ENCODE measurements at places on chromosomes 1 and 21.

DNA sequence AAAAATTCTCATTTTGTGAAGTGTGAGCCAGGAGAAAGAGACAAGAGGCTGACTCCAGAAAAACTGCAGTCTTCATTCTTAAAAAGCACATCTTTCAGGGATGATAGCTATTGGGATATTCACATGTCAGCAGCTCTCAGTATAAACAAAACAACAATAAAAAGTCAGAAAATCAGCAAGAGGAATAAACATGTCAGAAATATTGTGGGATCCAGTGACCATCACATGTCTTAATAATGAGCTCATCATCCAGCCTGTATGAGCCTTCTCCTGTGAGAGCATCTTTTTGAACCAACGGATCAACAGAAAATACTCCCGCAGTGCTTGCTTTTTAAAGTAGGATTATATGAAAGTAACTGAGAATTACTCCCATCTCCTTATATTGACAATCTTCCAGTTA lies 241.6 kb downstream of the SMYD3 start:
- no peak for DNase-seq

DNA sequence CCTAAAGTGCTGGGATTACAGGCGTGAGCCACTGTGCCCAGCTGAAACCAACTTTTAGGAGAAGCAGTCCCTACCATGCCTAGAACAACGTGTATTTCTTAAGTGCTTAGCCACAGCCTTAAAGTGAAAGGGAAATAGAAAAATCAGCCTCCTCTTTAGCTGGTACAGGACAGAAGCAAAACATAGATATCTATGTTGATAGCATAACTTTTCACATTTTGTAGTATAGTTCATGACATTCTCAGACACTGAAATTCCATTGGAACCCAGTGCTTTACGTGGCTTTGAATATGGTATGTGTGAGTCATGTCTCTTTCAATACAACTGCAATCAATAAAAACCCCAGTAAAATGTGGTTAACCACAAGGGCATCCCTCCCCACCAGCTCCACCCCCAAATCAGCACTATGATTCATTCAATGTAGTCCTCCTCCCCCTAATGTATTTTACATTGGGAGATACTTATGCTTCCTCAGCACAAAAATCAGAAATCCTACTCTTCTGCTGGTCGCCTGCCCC lies 32.1 kb downstream of the TGFB2 start:
- peak; percentile 55 for DNase-seq

- no peak for DNase-seq
These were observed 88.6 kb downstream of the CTH start for GRCh38 chr1:70499695-70500094.

DNA sequence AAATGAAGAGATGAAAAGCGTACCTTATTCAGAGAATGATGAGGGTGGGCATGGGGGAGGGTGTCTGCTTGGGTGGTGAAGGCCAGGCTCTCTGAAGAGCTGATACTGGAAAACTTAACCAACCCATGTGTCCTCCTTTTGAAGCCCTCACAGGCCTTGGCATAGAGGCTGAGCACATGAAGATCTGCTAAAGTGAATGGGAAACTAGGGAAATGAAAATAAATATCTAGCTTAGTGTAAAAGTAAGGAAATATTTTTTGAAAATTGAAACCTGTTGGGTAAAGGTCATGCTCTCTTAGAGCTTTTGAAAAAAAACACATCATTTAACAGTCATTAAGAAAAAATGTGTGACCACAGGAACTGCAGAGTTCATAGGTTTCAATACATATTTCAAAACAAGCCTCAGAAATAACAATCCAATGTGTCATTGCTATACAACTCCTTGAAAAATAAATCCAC lies 40.5 kb upstream of the RALGPS2 start:
- no peak for DNase-seq

GRCh38 chr1:55204997-55205396 lies 10.2 kb downstream of the USP24 start:
- no peak for DNase-seq

DNA sequence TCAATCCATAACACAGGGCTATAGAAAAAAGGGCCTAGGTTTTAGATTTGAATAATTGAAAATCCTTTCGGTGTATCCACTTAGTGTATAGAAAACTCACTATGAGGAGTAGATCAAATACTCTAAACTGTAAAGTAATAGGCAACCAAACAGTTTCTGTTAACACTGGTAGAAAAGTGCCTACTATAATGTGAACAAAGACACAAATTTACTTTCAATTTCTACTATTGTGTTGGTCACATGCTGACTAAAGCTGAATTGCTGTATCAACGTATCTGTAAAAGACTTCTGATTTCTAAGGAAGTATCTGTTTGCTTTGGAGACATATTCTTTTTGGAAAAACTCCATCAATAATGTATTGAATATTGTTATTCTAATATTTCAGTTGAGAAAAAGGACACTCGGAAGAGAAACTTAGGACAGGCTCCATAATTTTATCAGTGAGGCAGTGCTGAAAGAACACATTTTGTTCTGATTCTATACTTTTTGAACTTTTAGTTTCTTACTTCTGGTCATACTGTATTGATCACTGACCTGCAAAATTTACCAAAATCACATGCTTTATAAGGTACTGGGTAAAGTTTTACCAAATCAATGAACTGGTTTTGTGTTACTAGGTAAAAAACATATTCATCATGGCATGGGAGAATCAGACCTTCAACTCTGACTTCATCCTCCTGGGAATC lies at the start of gene OR2M5:
TSS of gene OR2M5 (plus strand) at position 636 of the 686 bp plus-strand sequence. CDS start at position 636, 0 bp downstream.
- no peak for DNase-seq

DNA sequence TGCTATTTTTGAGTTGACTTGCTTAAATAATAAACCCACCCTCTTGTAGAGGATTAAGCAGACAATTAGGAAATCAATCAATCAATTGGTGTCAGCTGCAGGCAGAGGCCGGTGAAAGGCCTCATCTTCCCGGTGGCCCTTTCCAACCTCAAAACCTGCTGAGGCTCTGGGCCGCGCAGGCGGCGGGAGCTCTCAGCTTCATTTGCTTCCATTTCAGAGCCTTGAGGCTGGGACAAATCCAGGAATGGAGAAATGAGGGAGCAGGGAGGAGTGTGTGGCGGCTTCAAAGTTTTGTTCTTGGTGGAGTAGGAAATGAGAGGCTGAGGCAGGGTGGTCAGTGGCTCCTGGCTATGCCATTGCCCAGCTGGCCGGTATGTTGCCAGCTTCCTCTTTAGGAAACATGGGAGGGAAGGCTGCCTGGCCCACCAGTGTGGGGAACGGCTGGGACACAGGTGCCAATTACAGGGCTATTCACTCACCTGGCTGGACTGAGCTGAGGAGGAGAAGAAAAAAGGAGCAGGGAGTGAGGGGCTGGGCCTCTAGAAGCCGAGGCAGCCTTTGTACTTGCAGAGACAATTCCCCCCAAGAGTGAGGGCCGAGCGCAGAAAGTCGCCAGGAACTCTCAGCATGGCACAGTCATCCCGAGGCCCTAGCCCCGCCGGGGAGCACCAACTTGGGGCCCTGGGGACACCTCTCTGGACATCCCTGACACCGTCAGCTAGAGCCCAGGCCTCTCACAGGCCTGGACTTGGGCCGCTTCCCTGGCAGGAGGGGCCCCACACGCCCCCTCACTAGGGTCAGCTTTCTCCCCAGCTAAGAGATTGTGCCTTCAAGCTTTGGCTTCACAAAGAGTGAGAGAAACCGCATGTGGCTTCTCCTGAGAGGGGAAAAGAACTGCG lies 4.4 kb downstream of the POU3F1 start:
- no peak for DNase-seq

- DNase-seq = no peak
These were observed 182.1 kb upstream of the ADAMTS5 start for GRCh38 chr21:27149034-27149433.

- peak; percentile 51 for DNase-seq
These were observed at the start of gene SH3D21 for GRCh38 chr1:36306210-36306901. Gene SH3D21 (plus strand): TSS chr1:36306368. CDS start chr1:36306421, 53 bp downstream.

DNA sequence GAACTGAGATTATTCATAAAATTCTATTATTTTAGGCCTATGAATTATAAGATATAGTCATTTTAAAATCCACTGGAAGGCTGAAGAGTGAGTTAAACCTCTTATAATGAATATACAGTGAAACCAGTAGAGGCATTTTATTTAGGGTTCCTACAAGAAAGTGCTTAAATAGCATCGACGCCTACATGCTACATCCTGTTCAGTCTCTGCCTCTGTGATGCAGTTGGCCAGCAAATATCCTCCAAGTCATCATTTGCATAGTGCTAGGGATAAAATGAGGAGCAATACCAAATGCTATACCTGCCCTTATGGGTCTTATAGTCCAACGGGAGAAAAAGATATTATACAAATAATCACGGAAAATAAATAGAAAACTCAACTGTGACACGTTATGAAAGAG lies 59.6 kb downstream of the EDEM3 start:
- DNase-seq = no peak

DNA sequence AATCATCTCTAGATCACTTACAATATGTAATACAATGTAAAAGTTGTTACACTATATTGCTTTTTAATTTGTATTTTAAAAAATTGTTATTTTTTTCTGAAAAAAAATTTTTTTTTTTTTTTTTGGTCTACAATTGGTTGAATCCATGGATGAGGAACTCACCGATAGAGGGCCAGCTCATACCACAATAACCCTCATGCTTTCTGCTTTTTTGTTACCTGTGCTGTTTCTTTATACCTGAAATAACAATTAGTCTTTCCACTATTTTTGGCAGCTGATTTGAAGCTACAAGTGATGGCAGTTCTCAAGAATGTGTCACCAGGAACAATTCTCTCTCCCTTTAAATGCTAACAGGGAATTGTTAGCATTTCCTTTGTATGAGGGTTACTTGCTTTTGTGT lies 12.0 kb downstream of the SMG7 start:
- no peak for DNase-seq

Measured in central memory CD4-positive, alpha-beta T cell (primary cell).